ENCODE measurements at places on chromosomes 12 and 14.

- DNase-seq = no peak
These were observed 98.6 kb upstream of the FKBP4 start for GRCh38 chr12:2696136-2696535.

GRCh38 chr12:62766496-62766895 is 168.5 kb downstream of the PPM1H start:
- no peak for DNase-seq

DNA sequence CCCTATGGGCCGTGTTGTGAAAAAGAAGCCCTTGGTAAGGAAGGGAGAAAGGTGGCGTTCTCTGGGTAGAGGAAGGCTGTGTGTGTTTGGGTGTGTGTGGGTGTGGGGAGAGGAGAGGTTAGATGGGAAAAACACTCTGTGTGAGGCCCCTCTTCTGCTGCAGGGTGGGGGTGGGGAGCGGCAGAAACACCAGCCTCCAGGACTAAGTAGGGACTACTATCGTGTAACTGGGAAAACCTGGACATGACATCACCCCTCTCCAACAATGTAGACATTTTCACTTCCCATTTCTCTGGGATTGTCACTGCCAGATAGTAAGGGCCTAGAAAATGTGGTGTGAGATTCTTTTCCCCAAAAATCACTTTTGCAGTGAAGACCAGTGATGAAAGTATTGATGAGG is 205.0 kb downstream of the NTF3 start:
- DNase-seq = no peak

DNA sequence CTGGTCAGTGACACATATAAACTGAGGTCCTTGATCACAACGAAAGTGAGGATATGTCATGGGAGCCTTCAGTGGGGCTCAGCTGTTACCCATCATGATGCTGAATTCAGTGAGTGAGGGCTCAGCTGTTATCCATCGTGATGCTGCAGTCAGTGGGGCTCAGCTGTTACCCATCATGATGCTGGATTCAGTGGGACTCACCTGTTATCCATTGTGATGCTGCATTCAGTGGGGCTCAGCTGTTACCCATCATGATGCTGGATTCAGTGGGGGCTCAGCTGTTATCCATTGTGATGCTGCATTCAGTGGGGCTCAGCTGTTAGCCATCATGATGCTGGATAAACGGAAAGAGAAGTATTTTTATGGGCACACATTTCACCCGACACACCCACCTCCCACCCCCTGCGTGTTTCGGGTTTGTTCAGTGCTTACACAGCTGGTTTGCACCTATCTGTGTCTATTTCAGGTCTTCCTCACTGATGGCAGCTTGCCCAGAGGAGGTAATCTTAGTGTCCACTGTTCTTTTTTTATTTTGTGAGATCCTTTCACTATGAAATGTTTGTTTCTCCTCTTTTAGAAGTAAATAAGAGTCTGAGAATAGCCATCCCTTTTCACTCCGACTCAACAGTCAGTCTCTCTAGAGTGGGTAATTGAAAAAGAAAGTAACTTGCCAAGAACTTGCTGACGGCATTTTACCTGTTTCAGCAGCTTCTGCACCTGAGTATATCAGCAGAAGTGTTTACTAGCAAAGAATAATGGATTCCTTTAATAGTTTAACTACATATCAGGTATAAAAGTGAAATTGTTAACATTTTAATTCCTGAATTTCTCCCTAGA is 183.0 kb downstream of the ERC1 start:
- no peak for DNase-seq

- DNase-seq = no peak
These were observed 302.3 kb upstream of the RGS6 start for GRCh38 chr14:71629765-71630492.

- DNase-seq = no peak
These were observed 491.5 kb downstream of the SLC6A15 start for GRCh38 chr12:84421103-84421502.

DNA sequence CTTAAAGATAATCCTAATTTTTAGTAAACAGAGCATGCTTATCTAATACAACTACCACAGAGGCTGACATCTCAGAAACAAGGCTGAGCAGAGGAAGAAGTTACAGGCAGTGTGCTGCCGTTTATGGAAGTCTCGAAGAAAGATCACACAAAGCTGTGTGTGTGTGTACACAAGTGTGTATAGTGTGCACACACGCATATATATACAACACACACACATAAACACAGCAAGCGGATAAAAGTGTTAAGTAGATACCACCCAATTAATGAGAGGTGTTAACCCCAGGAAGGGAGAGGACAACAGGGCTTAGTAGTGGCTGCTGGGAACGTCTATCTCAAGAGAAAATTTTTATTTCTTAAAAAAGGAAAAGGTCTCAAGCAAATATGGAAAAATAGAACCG is 15.3 kb downstream of the CCDC88C start:
- no peak for DNase-seq

- no peak for DNase-seq
These were observed 18.3 kb downstream of the NINJ2 start for GRCh38 chr12:644818-645552.

DNA sequence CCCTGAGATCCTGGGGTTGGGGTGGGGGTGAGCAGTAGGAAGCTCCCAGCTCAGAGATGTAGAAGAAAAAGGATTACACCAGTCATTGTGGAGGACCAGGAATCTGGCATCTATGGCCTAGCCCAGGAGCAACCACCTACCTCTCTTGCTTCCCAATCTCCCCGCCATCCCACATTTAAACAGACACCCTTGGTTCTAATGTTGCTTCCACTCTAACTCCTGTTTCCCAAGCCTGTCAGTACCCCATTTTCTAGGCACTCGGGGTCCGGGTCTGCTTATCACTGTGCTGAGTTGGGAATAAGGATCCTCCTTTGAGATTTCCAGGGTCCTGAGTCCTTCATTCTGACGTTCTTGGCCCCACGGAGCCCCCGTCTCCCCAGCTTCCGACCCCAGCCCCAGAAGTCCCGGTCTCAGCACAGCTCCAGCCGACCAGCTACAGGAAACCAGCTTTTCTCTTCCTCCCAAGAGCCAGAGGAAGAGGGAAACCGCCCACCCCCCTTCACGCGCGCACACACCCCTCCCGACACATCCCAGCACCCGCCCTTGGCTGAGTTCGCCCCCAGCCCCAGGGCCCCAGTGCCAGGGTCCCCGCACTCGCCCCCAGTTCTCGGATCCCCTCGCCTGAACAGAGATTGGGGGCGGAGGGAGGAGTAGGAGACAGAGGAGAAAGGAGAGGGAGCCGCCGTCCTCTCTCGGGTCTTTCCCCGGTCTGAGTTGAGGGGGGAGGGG is 1.2 kb downstream of the ITGA5 start:
- no peak for DNase-seq

DNA sequence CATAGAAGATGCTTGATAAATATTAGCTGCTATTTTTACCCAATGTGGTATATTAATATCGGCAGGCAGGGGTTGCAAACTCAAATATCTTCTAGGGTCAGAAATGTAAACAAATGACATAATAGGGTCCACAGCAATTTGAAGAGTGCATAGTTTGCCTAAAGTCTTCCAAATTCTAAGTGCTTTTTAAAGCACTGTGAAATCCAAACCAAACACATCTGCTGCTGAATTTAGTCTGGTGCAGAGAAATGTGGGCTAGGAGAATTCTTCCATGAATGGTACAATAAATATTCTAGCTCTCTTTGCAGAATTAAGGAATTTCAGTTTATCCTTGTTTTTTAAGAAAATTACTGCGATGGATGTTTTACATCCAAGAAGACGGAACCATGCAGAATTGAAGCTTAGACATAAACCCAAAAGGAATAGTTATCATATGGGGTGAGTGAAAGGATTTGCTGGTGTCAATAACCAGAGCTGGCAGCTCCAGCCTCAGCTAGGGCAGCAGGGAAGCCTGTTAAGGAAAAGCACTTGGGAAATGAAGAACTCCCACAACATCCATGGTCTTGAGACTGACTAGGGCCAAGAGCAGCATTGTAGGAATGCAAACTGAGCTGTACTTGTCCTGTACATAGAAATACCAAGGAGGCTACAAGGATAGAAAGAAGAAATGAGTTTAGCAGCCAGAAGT is 65.5 kb downstream of the PTPRR start:
- DNase-seq = no peak

GRCh38 chr12:104686196-104686595 is 229.4 kb downstream of the CHST11 start:
- DNase-seq = no peak

- no peak for DNase-seq
These were observed 250.2 kb downstream of the DACT1 start for GRCh38 chr14:58887931-58888330.

- no peak for DNase-seq
These were observed 6.3 kb downstream of the FRS2 start for GRCh38 chr12:69476276-69477017.

GRCh38 chr12:29066011-29066588 is 83.0 kb upstream of the FAR2 start:
- DNase-seq = no peak

DNA sequence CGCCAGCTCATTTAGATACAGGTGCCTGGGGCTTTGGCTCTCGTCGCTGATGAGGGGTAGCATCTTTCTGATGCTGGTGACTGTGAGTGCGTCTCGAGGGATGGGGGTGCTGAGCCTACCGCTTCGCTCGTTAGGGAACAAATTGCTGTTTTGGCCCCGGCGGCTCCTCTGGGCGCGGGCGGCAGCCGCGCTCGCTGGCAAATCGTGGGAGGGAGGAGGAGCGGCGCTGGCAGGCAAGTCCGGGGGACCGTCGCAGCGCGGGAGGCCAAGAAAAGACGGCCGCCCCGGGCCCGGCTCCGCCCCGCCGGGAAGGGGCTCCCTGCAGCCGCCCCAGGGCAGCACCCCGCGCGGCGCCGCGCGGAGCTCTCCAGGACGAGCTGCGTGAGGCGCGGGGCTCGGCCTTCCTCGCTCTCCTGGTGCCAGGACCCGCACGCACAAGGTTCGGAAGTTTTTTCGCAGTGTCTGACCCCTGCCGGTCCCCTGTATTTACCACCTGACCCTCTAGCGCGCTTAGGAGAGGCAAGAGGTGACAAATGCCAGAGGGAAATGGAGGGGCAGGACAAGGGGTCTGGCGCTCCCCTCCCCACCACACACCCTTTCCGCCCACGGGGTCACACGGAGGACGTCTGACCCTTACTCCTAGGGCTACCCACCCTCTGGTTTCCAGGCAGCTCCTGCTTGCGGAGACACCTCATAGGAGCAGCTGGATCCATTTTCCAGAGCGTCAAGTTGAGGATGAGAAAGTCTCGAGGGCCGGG is 899 bp upstream of the KCNH3 start:
- DNase-seq = no peak

GRCh38 chr14:55430024-55430690 is 10.3 kb downstream of the TBPL2 start:
- no peak for DNase-seq

GRCh38 chr12:108613548-108613947 is 15.7 kb upstream of the TMEM119 start:
- no peak for DNase-seq

DNA sequence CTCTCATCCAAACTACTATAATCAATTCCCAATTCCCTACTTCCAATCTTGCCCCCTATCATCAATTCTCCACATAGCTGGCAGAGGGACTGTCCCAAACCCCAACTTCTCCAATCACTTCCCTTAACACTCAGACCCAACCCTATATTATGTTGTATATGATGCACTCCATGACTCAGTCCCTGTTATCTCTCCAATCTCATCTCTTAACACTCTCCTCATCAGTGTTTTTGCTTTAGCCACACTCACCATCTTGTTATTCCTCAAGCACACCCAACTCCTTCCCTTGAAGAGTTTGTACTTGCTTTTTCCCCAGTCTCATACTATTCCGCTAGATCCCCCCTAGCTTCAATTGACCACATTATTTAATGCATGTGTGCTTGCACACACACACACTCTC is 4.9 kb downstream of the RHOJ start:
- DNase-seq = no peak

DNA sequence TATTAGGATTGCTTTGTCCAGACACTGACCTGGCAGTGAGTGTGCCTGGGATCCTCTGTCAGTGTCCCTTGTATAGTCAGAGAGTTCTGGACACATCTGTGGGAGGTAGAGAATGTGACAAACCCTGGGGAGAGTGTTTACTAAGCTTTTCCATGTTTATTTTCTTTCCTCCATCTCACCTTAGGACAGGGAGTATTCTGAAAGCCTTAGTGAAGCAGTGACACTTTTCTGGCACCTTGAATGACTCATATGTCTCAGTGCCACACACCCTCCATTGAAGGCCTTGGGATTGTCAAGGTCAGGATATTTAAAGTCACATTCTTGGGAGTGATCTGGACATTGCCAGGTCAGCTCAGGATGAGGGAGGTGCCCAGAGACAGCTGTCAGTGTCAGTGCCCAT is 34.9 kb upstream of the CTDSP2 start:
- no peak for DNase-seq

GRCh38 chr14:58912287-58912686 is 274.5 kb downstream of the DACT1 start:
- no peak for DNase-seq

GRCh38 chr14:105205673-105206208 is 24.6 kb upstream of the NUDT14 start:
- no peak for DNase-seq

DNA sequence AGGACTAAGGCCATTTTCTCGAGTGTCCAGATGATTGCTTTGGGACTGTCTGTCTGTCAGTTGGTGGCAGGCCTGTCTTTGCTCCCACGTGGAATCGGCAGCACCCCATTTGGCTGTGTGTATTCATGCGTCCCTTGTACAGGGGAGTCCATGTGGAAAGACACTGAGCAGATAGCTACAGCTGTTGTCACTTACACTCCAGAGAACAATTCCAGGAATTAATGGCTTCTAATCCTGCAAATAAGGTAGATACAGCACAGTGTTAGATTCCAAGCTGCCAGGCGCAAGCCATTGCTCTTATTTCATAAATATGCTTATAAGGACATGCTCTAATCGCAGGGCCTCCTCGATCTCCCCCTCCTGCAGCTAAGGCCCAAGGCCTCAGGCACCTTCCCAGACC is 208.8 kb downstream of the VRK1 start:
- no peak for DNase-seq

DNA sequence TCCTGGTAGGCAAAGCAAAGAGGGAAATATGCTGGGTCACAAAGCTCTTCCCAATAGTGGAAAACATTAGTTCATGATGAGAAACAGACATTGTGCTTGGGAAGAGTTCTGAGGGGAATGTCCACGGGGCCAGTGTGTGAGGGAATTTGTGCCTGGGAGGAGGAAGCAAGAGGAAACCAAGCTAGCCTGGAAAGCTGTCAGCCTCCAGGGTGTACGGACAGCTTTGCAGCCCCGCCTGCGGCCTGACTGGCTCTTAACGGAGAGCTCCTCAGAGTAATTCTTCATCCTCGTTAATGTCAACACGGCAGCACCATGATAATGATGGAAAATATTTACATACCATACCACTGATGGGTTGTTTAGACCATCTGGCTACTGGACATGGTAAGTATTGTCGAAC is 32.4 kb downstream of the PITPNM2 start:
- DNase-seq = no peak

- no peak for DNase-seq
These were observed 5.5 kb upstream of the SLC24A4 start for GRCh38 chr14:92317511-92317910.

GRCh38 chr14:26531894-26532293 is 65.9 kb downstream of the NOVA1 start:
- DNase-seq = no peak
